Mesendoderm (in vitro differentiated cells): ENCODE measurements at places on chromosomes 12 and 14.
A peak's percentile ranks its signal among the peaks of the same experiment; 100 is the strongest.

DNA sequence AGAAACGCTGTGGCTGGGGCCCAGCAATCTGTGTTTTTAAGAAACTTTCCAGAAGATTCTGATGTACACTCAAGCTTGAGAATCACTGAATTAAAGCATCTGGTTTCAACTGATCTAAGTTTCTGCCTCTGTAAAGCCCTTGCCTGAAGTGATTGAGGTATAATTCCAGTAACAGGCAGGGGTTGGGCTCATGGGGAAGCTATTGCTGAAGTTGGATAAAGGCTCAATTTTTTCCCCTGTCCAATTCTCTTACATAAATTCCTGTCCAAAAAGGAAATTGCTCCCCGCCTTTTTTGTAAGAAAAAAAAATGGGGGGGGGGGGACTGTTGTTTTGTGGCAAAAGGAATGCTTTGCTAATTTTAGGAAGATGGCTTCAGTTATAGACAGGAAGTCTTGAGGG is 337.4 kb downstream of the NUAK1 start:
- DNase-seq: no peak

DNA sequence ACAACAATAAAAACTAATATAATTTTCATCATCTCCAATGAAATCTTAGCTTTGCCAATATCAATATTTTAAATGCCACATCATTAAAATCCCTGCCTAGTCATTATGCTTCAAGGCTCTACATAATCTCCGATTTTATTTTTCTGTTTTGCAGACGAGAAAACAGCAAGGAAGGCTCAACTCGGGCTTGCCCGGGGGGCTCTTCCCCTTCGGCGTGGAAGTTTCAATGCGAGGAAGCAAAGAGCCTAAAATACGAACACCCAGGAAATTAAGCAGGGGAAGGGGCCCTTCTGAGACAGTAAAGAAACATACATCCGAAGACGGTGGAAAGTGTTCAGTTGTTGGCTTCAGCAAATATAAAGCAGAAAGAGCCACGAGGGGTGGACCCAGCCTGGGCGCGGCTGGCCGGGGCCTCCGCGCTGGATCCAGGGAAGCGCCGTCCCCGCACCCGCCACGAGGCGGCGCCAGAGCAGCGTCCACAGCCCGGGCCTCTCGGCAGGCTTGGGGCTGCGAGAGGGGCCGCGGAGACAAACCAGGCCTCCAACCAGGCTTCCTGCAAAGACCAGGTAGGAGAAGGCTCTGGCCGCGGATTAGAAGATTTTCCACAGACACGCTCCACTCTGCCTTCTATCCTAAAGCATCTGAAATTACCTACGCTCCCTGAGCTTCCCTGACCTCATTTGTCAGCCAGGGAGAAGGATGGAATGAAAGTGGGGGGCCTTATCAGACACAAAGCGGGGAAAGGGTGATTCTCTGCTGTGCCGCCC is 77.2 kb downstream of the SERPINA3 start:
- peak; percentile 74 for DNase-seq

DNA sequence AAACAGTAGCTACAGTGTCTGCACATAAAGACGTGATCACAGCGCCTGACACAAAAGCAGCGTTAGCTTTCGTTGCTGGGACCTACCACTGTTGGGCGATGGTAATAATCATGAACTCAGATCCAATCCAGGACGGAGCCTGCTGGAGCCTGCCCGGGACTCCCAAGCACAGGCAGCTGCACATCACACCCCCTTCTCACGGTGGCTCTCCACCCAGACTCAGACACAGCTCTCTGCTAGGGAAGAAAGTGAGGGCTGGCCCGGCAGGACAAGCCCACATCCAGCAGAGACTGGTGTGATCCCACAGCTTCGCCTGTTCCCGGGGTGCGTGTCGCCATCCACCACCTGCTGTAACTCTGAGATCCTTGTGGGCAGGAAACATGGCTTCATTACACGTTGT is 49.9 kb upstream of the FOXN3 start:
- no peak for DNase-seq

DNA sequence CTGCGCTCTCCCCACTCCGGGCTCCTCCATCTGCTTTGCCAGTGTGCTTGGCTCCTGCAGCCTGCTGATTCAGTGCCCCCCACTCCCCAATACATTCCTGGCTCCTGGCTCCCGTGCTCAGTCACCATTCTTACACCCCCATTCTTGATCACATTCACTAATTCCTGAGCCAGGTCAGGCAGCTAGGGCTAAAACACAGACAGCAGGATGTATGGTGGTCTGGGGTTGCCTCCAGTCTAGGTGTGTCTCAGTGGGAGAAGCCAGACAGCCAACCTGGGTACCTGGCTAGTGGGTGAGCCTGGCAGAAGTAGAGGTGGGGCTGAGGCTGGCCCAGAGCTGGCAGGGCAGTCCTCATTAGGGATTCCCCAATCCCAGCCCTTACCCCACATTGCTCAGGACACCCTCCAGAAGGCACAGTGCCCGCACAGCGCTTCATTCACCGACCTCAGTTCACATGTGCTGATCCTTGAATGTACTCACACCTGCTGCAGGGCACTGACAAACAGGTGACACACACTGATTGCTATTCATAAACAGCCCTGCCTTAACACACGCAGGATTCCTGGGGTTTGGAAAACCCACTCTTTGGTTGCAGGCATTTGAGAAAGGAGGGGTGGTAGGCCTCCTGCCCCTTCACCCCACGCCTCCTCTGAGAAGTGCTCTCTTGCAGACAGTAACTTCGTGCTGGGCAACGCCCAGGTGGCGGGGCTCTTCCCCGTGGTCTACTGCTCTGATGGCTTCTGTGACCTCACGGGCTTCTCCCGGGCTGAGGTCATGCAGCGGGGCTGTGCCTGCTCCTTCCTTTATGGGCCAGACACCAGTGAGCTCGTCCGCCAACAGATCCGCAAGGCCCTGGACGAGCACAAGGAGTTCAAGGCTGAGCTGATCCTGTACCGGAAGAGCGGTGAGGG is 1.7 kb downstream of the KCNH3 start:
- DNase-seq: peak; percentile 35

DNA sequence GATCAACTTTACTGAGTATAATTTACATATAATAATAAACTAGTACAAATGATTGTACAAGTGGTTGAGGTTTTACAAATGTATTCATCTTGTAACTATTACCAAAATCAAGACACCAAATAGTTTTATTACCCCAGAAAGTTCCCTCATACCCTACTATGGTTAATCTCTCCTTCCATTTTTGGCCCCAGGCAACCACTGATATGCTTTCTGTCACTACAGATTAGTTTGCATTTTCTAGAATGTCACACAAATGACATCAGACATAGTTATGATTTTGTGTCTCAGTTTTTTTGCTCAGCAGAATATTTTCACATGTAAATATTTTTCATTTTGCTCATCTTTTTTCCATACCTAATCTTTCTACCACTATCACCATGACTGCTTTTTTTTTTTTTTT is 49.1 kb downstream of the TMX1 start:
- no peak for DNase-seq

GRCh38 chr14:55587847-55588246 is 7.8 kb downstream of the KTN1 start:
- DNase-seq: no peak

- DNase-seq: no peak
Measured at GRCh38 chr14:100546051-100546443, 41.2 kb downstream of the BEGAIN start.

- no peak for DNase-seq
Measured at GRCh38 chr12:31588976-31589375, 2.0 kb downstream of the DENND5B start.

DNA sequence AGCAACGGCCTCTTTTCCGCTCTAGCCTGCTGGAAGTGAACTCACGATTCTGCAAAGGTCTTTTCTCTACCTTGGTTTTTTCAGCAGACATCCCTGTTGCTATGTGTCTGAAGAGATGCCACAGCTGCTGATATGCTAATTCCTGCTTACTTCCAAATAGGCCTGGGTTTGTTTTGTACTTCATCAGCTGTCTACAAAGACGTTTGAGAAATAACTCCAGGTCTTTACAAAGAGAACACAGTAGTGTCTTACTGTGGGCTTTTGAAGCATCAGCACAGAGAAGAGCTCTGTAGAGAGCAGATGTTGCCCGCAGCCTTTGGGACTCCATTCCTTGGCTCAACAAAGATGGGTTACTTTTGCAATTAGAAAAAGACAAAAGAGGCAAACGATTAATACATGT is 1366.5 kb downstream of the AACS start:
- DNase-seq: no peak

DNA sequence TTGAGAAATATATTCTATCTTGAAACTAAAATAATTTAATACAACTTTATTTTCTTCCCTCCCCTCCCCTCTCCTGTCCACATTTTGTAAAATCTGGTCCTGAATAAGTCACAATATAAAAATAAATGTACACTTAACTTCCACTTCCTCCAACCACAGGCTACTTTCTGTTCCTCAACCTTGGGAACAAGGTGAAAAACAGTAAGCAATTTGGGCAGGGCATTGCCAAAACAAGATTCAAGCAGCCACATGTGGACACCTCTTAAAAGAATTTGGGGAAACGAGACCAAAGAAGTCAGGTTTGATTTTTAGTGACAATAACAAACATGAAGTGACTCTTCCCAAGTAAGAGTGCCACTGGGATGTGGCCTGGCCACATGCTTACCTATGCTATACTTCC is 115.7 kb downstream of the PTPRQ start:
- no peak for DNase-seq
